Kidney (tissue), 22 donors: ENCODE measurements at places on chromosomes 2 and 18.

- no peak for DNase-seq
These were observed 152.7 kb upstream of the MYO3B start for GRCh38 chr2:170025223-170025622.

DNA sequence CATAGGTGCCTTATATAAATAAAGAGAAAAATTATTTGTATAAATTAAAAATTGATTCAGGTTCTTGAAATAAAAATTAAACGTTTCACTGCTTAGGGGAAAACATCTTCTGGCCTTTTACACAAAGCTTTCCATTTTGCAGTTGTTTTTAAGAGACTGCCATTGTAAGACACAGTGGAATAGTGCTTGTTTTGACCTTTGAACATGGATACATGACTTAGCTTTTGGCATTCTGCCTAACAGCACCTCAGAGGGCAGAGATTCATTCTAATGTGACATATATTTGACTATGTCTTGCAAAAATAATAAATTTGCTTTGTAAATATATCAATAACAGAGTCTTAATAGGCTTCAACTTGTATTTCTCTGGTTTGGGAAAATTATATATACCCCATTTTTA is 142.1 kb downstream of the SLC4A10 start:
- DNase-seq = no peak

DNA sequence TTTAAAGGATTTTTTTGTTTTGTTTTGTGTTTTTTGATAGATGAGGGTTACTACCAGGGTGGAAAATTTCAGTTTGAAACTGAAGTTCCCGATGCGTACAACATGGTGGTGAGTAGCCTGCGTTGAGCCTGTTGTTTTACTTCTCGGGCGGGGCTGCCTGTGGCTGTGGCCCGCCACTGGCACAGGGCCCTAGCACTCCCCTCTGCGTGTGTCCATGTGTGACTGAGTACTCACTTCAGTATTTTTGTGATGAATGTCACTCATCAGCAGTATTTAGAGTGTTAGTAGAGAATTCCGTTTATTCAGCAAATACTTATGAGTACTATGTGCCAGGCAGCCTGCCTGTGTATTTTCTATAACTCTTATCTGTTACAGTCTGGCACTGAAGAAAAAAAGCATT is 44.3 kb upstream of the SCLY start:
- DNase-seq = no peak

- DNase-seq = no peak
These were observed 160.3 kb downstream of the VAPA start for GRCh38 chr18:10074110-10074509.

GRCh38 chr2:100038011-100038410 is 104.4 kb downstream of the AFF3 start:
- no peak for DNase-seq

GRCh38 chr2:160125828-160126227 is 63.4 kb upstream of the PLA2R1 start:
- DNase-seq = no peak

DNA sequence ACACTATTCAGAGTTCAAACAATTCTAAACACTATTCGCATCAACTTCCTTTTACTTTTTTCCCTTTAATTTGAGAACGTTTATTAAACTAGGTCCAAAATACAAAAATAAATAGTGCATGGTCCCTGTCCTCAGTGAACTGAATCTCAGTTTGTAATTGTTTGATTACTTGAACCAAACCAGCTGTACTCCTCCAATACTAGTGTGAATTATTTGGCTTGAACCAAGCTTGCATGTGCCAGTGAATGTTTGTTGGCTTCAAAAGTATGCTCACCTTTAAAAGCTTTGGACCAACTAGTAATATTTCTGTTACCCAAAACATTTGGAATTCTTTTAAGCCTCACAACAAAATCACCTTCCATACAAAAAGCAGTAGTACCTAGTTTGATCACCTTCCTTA is 15.5 kb downstream of the CCNT2 start:
- no peak for DNase-seq

- no peak for DNase-seq
These were observed 43.2 kb upstream of the MRPL33 start for GRCh38 chr2:27728081-27728858.

- DNase-seq = no peak
These were observed 34.1 kb upstream of the UBE2F start for GRCh38 chr2:237932731-237933131.

DNA sequence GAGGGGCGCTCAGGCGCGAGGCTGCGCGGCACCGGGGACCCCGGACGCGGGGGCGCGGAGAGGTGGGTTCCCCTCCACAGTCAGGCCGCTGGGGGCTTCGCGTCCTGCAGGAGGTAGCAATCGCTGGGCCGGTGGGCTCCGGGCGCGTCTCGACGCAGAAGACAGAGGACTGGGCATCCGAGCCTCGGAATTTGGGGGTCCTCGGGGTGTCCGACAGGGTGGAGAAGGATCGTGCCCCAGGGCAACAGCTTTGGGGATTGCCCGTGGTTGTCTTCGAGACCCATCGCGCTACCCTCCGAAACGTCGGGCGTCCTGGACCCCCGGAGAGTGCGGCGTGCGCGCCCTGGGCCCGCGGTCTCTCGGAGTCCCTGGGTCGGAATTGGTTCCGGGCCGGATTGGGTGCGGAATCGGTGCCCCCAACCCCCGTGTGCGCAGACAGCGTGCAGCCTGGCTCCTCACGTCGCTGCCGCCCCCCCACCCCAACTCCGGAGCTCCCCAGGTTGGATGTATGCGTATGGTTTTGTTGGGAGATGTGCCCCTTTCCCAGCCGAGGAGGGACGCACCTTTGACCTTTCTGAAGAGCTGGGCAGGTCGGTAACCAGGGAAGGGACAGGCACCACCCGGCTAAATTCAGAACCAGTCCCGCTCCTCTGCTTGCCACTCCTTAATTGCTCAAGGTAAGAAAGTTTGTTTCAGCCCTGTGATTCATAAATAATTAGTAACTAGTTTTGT is 750 bp downstream of the NPAS2 start:
- peak; percentile 74 for DNase-seq
